ENCODE measurements at places on chromosomes 1 and 21. TPM values are rescaled to one million over a fixed set of nuclear protein-coding genes. Genes with fewer than 3 reads are reported as not detected.

Gene PLA2G4A
- total RNA-seq: 67.5 TPM

Gene JMJD4
- 18.8 TPM for total RNA-seq

Gene ERICH3
- not detected for total RNA-seq

Gene CDK11A
- 8.3 TPM for total RNA-seq

Gene LEFTY2
- total RNA-seq: not detected

Gene CGN
- total RNA-seq: not detected

Gene TOR1AIP2
- total RNA-seq: 50.0 TPM

Gene ABCG1
- total RNA-seq: 2.9 TPM

Gene RGS1
- not detected for total RNA-seq

Gene TP73
- not detected for total RNA-seq

Gene AMPD1
- total RNA-seq: not detected

Gene HNRNPCL1
- total RNA-seq: not detected

Gene CELA3B
- not detected for total RNA-seq

Gene CLEC20A
- total RNA-seq: not detected

Gene KRTAP12-2
- not detected for total RNA-seq

Gene TNFRSF4
- total RNA-seq: 1.9 TPM

Gene G0S2
- 14.8 TPM for total RNA-seq

Gene KHDC4
- 21.3 TPM for total RNA-seq

Gene CRYAA
- not detected for total RNA-seq

Gene TFF3
- not detected for total RNA-seq

All from cardiac atrium fibroblast (primary cell).